ENCODE measurements at places on chromosomes 16 and 17.

GRCh38 chr16:90031186-90031930 is 12.1 kb upstream of the DBNDD1 start:
- no peak for DNase-seq

DNA sequence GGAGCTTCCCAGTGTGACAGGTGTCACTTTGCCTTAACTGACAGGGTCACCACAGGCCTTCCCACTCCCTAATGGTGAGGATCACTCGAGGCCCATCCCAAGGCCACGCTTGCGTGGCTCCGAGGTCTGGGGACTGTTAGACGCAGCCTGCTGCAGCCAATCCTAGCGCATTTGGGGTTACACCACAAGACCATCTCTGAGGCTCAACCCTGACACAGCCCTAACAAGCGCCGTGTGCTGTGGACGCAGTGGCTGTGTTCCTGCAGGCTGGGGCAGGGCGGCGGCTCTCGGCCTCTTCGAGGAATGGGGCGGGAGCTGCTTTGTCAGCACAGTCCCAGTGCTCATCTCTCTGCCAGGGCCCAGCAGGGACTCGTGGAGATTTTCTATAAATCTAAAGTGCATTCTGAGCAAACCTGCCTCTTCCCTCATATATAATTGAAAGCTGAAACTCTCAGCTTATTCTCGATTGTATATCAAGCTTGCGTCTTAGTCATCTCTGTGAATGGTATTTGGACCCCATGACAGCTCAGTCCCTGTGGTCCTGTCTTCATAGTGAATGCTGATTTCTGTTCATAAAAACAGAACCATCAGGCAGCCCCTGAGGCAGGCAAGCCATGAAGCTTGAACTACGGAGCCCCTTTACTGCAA is 65.8 kb upstream of the CHMP6 start:
- no peak for DNase-seq

GRCh38 chr17:2837147-2837561 is 40.9 kb downstream of the RAP1GAP2 start:
- DNase-seq, result no peak

DNA sequence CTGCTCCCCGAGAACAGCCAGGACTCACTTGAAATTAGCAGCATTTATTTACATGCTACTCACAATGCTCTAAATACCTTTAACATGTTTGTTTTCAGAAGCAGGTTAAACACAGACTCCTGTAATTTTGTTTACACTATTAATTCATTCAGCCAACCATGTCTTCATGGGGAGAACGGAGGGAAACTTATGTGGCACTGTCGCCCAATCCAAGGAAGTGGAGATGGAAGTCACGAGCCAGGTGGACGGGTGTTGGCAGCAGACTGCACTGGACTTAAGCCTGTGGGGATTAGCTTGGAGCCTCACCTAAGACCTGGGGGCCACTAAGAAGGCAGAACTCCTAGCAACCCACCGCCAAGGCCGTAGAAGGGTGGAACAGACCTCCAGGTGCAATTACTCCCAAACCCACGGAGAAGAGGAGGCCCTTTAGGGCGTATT is 8.8 kb upstream of the GFAP start:
- DNase-seq, result no peak

GRCh38 chr16:82643136-82643535 is 16.4 kb downstream of the CDH13 start:
- DNase-seq, result no peak

- DNase-seq, result peak; percentile 67
Observed at GRCh38 chr17:29124135-29124924, 55.9 kb downstream of the MYO18A start.

DNA sequence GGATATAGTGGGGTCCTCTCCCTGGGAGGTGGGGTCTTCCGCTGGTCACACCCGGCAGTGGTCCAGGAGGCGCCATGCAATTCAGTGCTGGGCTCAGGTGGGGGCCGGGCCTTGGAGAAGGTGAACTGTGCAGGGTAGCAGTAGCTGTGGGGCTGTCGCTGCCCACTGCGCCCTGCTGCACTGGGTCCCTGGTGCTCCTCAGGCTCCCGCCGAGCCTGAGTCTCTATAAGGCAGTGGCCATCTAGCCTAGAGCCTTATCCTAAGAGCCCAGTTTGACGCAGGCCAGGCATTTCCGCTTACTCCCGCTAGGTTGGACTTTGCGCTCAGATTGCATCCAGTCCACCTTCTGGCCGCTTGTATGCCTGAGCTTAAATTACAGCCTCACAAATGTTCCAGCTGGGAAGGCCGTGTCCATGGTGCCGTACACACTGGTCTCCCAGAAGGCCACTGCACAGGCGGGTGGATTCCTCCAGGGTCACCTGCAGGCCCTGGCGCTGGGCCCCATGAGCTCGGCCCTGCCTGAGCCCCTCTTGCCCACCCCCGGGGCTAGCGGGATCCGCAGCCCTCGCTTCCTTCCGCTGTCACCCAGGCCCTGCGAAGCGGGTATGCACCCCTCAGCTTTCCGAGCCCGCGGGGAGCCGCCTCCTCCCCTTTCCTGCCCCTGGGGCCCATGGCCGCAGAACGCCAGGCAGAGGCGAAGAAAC is 1762.2 kb downstream of the TP53TG3F start:
- DNase-seq, result no peak

GRCh38 chr17:31398381-31399311 is 7.2 kb downstream of the RAB11FIP4 start:
- no peak for DNase-seq

DNA sequence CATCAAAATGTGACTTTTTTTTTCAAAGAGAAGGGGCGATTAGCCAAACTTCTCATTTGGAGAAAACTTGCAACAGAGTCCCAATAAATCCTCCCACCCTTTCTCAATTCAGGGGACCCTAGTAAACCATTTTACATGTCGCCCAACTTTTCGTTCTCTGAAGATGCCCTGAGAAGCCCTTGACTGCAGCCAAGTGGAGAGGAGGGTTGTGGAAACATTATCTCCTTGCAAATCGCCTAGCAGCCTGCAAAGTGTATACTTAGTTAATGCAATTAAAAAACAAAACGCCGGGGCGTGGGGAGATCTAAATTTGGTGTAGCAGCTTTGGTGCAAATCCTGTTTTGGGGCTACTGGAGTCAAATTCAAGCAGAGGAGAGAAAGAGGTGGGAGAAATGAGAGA is 1.2 kb upstream of the SHISA9 start:
- no peak for DNase-seq

GRCh38 chr16:3854750-3855541 is 25.6 kb downstream of the CREBBP start:
- DNase-seq, result no peak

DNA sequence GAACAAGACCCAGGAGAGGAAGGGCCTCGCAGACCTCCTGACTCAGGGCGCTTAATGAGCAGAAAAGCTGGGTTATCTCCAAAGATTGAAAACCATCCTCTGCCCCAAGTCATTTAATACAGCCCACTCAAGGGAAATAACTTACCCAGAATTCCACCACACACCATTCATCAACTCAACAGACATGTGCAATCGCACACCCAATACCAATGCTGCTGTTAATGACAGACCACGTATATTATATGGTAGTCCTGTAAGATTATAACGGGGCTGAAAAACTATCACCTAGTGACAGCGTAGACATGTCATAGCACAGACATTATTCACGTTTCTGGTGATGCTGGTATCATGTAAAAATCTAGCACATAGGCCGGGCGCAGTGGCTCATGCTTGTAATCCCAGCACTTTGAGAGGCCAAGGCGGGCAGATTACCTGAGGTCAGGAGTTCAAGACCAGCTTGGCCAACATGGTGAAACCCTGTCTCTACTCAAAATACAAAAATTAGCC is 52.5 kb upstream of the HELZ start:
- no peak for DNase-seq

- DNase-seq, result no peak
Observed at GRCh38 chr16:78516006-78516736, 416.7 kb downstream of the WWOX start.

DNA sequence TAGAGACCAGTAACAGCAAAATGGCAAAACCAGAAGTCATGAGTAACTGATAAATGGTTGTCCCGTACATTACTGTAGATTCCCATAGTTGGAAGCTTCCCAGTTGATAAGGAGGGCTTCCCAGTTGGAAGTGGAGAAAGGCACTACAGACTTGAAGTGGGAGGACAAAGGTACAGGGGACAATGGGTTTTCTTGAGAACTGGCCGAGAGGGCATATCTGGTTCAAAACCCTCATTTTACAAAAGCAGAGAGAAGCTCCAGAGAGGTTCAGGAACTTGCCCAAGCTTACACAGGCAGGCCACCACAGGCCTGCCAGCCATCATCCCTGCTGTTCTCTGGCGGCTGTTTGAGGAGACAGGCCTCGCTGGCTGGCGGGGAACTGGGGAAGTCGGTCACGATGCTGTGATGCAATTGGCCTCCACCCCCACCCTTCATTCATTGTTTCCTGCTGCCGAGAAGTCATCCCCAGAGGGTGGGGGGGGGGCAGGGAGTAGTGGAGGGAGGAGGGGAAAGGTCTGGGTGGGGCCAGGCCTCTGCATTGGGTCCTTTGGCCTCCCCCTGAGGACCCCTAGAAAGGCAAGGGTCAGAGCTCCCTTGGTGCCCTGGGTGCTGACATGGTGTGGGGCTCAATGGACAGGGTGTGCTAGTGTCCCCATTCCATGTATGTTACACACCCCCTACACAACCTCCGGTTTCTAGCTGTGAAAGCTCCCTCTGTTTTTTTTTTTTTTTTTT is 3.0 kb downstream of the UBALD2 start:
- peak; percentile 61 for DNase-seq

DNA sequence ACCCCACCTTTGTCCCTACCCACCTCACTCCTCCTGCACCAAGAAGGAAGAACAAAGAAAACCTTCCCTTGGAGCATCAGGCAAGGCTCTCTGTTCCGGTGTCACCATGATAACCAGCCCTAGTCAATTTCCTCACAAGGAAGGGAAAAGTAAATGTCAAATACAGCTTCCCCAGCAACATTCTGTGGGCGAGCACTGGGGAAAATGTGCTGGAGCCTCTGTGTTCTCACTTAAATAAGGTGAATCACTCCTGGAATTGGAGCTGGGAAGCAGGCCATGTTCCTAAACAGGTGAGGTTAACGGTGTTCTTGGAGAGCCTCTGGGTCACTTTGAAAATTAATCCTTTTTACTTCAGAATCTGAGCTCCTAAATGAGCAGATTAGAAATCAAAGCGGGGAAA is 427.9 kb upstream of the ERCC4 start:
- DNase-seq, result no peak

All from HT1080 (cell line).